ENCODE measurements at places on chromosomes 2 and 18.

GRCh38 chr18:55884498-55884897 lies 296.5 kb upstream of the TCF4 start:
- no peak for DNase-seq

DNA sequence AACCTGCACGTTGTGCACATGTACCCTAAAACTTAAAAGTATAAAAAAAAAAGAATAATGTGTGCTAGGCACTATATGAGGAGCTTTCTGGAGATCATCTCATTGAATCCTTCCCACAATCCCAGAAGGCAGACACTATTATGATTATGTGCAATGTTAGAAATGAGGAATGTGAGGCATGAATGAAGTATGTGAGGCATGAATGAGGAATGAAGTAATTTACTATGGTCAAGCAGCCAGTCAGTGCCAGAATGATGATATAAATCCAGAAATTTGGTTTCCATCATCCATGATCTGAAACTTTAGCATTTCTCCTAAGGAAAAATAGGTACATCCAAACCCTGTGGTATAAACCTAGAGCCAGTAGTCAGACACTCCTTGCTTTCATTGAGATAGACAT lies 42.0 kb downstream of the CCDC148 start:
- DNase-seq, result no peak

DNA sequence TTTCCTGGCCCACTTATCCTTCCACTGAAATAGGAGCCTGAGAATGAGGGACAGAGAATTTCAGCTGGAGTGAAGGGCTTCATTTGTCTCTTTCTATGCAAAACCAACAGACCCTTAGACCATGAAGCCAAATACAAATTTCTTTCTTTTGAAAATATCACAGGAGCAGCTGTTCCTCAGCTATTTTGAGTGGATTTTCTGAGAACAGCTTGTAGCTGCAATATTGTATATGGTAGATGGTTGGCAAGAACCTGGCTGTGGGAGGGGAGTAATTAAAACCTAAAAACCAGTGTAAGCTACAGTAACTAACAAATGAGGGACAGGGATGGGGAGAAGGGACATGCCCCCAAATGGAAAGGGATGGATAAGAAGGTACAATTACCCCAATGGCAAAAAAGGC lies 350.3 kb upstream of the CDH20 start:
- no peak for DNase-seq

GRCh38 chr2:127359520-127359919 lies 28.3 kb downstream of the MAP3K2 start:
- no peak for DNase-seq

GRCh38 chr2:7427293-7428060 lies 510.3 kb downstream of the RNF144A start:
- no peak for DNase-seq

GRCh38 chr2:18723219-18723618 lies 133.8 kb upstream of the NT5C1B start:
- no peak for DNase-seq

- no peak for DNase-seq
Observed at GRCh38 chr2:237998530-237998929, 31.7 kb downstream of the UBE2F start.

DNA sequence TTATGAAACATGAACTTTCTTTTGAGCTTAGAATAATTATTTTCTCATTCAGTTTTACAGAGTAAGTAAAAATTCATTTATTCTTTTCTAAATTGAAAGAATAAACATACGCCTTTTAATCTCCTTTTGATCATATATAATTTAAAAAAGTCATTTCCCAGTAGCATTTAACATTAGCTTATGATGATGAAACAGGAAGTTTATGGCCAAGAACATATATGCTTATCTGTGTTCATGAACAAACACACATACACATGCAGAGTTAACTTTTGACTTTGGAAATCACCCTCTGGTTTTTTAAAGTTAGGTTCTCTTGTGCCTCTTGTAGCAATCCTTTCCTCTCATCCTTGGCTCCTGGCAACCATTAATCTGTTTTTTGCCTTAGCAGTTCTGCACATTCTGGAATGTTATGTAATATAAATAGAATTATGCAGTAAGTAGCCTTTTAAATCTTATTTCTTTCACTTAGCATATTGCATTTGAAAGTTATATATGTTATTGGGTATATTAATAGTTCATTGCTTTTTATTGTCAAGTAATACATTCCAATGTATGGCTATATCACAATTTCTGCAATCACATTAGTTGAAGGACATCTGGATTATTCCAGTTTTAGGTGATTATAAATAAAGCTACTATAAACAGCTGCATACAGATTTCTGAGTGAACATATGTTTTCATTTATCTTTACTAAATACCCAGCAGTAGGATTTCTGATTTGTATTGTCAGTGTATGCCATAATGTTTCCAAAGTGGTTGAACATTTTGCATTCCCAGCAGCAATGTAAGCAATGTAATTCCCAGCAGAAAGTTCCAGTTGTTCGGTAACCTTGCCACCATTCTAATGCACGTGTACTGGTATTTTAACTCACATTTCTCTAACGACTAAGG lies 210.3 kb downstream of the ZRANB3 start:
- DNase-seq, result no peak

GRCh38 chr2:112768432-112768831 lies 4.0 kb upstream of the CKAP2L start:
- no peak for DNase-seq

GRCh38 chr2:129911363-129912065 lies 68.0 kb upstream of the RAB6C start:
- no peak for DNase-seq

DNA sequence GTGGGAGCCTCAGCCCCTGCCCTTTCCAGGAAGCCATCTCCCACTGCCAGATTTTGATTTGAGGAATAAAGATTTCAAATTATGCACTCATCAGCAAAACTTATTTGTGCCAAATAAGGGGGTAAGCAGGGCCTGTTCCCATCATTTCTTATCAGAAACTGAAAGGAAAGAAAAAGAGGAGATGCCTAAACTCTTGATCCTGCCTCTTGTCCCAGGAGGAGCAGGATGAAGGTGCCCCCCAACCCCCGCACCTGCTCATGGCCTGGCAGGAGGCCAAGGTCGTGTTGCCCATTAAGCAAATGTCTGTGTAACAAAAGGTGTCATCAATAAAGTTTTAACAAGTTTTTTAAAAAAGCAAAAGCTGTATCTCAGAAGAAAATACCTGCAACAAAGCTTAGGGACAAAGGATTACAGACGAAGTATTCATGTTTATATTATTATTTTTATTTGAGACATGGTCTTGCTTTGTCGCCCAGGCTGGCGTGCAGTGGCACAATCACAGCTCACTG lies 80.0 kb downstream of the INPP5D start:
- no peak for DNase-seq

DNA sequence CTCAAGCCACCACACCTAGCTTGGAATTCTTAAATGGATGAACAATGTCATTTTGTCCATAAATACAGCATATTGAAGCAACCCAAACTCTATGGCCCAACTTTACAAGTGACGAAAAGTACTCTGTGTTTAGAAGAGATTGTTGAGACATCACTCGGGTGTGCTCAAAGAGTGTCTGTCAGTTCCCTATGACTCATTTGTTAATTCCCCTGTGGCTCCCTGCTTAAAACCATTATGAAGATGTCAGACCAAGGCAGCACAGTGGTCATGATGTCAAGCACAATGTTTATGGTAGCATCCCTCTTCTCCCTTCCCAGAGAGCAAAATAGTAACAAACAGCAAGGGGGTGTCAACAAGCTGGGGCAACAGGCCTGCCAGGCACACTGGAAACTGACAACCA lies 3.0 kb downstream of the LYG1 start:
- no peak for DNase-seq

DNA sequence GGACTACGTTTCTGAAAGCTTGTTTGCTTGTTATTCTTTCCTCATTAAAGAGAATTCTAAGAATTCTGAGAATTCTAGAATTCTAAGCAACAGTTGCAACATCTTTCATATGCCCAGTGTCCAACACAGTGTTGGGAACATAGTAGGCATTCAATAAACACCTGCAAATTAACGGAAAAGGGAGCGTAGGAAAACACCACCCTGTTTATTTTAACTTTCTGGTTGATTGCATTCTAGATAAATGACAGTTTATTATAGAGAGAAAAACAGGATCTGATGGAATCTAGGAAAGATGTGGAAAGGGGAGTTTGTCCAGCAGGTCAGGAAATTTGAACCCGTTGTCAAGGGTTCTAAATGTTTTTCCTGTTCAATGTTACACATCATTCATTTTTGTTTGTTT lies 24.2 kb upstream of the EFEMP1 start:
- DNase-seq, result no peak

GRCh38 chr2:10775021-10775780 lies 37.4 kb downstream of the PDIA6 start:
- no peak for DNase-seq

DNA sequence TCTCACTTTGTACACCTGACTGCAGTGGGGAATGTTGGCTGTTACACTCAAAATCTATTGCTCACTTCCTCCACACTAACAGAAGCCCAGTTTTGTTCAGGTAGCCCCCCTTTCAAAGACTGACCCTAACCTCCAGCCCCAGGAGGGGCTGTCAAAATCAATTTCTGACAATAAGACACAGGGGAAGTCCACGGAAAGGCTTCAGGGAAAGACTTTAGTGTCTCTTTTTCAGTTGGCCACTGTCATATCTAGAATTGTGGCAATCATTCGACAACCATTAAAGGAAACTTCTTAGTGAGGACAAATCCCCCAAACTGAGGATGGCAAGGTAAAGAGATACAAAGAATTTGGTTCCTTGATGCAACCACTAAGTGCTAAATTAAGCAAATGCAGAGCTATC lies 59.0 kb downstream of the BARD1 start:
- DNase-seq, result no peak

GRCh38 chr2:104788742-104789455 lies 65.0 kb upstream of the POU3F3 start:
- no peak for DNase-seq

DNA sequence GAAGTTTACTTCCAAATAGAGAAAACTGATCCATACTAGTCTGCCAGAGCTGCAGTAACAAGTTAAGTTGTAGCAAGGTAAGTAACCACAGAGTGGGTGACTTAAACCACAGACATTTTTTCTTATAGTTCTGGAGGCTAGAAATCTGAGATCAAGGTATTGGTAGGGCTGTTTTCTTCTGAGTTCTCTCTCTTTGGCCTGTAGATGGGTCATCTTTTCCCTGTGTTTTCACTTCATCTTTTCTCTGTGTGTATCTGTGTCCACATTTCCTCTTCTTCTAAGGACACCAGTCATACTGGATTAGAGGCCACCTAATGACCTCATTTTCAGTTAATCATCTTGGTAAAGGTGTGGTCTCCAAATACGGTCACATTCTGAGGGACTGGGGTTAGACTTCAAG lies 142.9 kb upstream of the MEX3C start:
- DNase-seq, result no peak

- no peak for DNase-seq
Observed at GRCh38 chr2:83388804-83389203, 1070.3 kb downstream of the SUCLG1 start.

- DNase-seq, result no peak
Observed at GRCh38 chr2:12020833-12021469, 274.5 kb downstream of the LPIN1 start.

Measured in stimulated activated CD4-positive, alpha-beta T cell treated with anti-CD3 and anti-CD28 coated beads, Interleukin-1b, Interleukin-23, amount 100 ng/mL, for 1 hour (primary cell).